ENCODE measurements at places on chromosomes 3 and 15.

GRCh38 chr15:101609742-101610610, 42.2 kb downstream of the TM2D3 start:
- DNase-seq = no peak

GRCh38 chr3:14480207-14481017, 59.7 kb downstream of the GRIP2 start:
- DNase-seq = peak; percentile 49

GRCh38 chr3:94693997-94694640, 631.3 kb downstream of the NSUN3 start:
- DNase-seq = no peak

GRCh38 chr15:32669896-32670611, 28.5 kb downstream of the SCG5 start:
- no peak for DNase-seq

DNA sequence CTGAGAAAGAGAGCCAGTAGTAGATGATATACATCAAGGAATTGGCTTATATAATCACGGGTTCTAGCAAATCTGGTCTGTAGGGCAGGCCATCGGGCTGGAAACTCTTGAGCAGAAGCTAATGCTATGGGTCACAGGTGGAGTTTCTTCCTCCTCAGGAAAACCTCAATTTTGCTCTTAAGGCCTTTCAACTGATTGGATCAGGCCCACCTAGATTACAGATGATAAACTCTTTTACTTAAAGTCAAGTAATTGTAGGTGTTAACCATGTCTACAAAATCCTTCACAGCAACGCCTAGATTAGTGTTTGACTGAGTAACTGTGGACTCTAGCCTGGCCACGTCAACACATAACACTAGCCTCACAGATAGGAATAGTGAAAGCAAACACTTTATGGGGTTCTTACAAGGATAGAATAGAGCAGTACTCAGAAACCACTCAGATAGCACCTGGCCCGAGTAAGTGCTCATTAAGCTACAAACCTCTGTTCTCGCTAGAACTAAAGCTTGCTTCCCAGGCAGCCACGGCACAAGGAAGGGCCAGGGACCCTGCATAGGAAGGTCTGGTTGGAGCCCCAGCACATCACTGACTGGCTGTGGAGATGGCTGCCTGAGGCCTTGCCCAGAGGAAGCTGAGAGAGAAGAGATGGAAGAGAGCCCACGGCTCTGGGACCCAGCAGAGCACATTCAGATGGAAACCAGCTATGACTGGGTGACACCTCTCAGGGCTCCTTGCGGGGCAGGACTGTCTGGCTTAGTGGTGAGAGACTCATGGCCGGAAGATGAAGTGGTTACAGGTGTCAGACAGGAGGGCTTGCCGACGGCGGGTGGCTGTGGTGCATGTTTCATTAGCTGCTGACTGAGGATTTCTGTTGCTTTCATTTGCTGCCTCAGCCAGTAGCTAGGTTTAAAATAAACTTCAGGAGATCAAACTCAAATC, 202.5 kb upstream of the TLE3 start:
- no peak for DNase-seq

DNA sequence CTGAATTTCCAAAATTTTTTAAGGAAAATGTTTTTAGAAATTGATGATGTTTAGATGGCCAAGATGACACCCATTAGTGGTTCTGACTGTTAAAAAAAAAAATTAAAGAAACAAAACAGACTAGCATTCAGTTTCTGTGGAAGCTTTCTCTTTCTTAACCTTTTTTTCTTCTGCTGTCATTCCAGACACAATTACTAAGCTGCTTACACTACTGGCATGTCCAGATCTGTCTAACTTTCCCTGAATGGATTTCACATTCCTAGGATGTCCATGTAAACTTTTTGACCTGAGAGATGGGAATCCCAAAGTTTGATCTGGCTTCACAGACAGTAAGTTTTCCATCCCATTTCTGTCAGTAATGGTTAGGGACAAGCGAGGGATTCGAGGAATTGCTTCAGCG, 10.3 kb upstream of the MTMR10 start:
- DNase-seq = no peak

DNA sequence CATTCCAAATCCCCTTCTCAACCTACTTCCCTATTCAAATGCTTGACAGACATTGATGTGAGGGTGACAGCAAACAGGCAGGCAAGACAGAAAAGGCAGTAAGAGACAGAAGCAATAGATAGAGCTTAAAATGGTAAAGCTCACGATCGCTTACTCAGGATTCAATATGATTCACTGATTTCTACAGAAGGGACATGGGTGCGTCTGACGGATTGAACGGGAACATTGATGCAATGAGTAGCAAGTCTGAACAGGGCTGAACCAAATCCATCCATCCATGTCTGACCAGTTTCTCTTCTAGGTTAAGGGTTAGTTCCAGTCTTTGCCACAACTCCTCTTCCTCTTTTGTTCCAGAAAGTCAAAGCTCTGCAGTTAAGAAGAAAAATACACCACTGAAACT, 35.1 kb downstream of the P2RY1 start:
- DNase-seq = no peak

GRCh38 chr15:95869920-95870319, 460.6 kb upstream of the NR2F2 start:
- no peak for DNase-seq

GRCh38 chr3:185559706-185560090, 7.3 kb upstream of the LIPH start:
- no peak for DNase-seq

DNA sequence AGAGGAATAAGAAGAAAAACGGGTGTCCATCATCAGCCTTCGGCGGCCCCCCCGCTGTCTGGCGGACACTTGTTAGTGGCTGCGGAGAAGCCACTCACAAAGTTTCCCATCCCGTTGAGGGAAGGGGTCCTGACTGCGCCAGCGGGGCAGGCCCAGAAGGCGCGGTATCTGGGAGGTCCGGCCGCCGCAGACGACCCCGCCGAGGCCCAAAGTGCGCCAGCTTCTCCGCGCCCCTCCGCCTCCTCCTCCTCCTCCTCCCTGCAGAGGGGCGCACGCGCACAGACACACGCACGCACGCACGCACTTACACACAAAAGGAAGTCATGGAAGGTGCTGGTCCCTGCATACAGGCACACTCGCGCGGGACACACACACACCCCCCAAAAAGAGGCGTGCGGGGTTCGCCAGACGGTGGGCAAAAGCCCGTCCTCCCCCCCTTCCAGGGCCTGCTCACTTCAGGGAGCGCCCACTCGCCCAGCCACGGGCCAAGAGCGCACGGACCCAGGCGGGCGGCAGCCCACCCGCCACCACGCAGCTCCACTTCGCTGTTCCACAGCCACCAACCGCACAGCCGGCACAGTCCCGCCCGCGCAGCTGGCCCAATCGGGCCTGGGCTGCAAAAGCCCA, 18.0 kb downstream of the ZNF148 start:
- no peak for DNase-seq

DNA sequence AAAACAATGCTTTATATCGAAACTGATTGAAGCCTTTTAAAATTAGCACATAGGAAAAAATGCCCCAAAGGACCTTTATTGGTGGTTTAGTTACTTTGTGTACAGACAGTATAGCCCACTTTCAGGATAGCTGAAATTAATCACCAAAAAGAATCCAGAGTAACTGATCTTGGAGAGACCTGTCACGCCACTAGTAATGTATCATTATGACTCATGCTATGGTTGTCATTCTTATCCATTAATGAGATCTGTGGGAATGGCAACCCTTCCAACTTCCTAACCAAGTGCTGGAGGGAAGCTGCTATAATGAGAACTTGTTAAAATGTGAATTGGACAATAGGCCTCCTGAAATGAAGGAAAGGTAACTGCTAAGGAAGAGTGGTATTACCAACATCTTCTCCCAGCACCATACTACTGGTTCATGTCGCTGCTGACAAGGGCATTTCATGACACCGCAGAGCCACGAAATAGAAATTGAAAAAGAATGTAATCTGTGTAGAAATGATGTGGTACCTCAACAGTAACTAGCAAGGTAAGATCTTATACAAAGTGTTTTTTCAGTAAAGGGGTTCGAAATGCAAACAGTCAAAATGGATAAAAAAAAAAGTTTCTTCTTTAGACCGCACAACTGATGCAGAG, 7.1 kb upstream of the EMC4 start:
- no peak for DNase-seq

GRCh38 chr15:33198541-33198940, 4.0 kb upstream of the FMN1 start:
- DNase-seq = no peak

DNA sequence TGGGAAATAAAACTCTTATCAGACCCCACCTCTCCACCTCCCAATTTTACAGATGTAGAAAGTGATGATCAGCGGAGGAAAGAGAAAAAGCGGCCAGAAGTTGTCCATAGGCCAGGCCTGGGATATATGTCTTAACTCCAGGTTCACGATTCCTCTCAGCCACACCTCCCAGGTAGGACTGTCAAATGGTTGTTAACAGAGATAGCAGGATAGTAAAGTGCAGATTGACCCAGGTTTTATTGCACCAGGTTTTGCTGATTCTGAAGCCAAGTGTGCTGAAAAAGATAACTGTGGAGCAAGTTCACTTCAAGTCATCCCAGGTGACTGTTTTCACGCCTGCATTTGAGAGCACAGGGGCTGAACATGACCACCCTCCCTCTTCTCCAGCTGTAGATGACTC, 36.1 kb downstream of the LSM3 start:
- no peak for DNase-seq

GRCh38 chr3:69226071-69226470, 103.7 kb upstream of the LMOD3 start:
- no peak for DNase-seq

DNA sequence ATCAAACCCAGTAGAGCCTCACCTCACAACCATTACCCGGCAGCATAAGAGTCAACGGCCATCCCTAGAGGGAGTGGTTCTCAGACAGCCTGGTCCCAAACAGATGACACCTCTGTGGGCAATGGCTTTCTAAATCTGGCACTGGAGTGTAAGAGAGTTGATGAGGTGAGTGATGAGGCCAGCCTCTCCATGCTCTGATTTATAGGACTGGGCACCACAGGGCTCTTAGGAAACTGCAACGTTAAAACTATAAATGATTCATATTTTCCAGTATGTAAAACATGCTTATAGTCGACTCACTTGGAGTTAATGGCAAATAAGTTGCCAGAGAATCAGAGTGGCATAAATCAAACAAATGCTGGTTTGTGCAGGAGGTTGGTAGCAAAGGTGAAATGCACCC, 187.7 kb downstream of the GREM1 start:
- no peak for DNase-seq

DNA sequence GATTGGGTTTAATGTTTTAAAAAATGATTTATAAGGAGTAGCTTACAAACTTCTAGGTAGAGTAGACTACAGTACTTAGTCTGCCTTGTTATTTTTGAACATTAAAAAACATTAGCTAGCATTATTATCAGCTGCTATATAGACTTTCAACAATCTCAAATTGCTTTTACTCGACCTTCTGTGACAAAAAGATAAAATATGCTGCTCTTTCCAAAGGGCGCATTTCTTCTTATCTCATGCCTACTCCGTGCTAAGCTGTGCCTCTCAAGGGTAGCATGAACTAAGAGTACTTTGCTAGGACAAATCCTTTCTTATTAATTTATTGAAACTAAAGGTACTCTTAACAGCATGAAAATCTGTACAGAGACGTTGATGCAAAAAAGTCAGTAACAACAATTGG, 71.3 kb downstream of the SPRED1 start:
- DNase-seq = no peak

GRCh38 chr3:170098753-170099152, 61.0 kb downstream of the GPR160 start:
- DNase-seq = no peak

DNA sequence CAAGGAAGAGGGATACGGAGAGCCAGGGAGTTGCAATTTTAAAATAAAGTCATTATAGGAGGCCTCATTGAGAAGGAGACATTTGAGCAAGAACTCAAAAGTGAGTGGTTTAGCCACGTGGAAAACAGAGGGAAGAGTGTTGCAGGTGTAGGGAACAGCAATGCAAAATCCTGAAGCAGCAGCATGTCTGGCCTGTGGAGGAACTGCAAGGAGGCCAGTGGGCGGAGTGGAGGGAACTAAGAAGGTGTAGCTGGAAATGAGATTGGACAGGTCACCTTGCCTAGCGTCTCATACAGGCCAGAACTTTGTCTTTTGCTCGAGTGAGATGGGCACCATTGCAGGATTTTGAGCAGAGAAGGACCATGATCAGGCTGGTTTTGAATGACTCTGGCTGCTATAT, 34.9 kb downstream of the SAXO2 start:
- DNase-seq = no peak

DNA sequence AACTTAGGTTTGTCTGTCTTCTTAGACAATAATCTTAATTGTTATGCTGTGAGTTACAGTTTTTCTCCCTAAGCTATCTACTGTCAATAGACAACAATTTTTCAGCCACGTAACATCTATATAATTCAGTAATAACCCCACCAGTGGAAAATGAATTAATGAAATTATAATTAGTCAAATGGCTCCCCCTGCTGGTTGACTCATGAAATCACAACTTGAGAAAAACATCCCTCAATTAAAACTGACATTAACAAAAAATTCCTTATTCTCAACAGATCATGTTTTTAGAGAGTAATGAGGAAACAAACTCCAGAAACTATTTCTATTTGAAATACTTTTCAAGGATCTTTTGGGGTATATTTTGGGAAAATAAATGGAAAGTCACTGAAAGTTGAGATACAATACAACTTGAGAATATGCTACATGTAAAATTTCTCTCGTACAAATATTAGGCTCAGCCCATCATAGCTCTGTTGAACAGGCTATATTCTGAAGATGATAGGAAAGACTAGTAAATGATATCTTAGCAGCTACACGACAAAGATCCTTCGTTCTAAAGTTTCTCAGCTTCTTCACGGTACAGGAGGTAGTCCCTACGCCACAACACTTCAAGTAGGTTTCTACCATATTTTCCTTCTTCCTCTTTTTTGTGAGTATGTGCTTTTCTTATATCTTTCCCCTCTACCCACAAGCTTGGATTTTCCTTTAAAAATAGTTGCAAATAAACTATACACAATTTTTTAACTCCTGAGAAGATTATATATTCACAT, 20.7 kb downstream of the PPP1R2 start:
- DNase-seq = no peak

- DNase-seq = no peak
These were observed 21.5 kb downstream of the AGTR1 start for GRCh38 chr3:148718982-148719862.

GRCh38 chr15:81520480-81520879, 146.5 kb upstream of the TMC3 start:
- DNase-seq = no peak

GRCh38 chr15:99282121-99282520, 30.8 kb downstream of the LRRC28 start:
- no peak for DNase-seq

GRCh38 chr3:4712109-4712508, 219.0 kb downstream of the ITPR1 start:
- peak; percentile 82 for DNase-seq

- no peak for DNase-seq
These were observed 146.2 kb upstream of the SEMA6D start for GRCh38 chr15:47570881-47571640.

DNA sequence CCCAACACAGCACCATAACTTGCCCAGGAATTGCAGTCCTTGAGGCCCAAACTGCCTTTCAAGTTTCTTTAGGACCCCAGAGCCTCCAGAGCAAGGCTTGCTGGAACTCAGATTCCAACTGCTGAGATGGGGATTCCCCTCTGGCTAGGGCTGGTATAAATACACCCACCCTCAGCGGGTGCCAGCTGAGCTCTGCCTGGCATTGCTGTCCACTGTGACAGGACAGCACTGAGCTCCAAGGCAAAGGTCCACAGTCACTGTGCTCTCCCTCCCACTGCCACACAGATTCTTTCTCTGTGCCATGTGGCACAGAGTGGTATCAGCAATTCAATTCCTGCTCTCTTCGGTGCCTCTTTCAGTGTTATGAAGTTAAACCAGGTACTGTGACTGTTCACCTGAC, 304.2 kb upstream of the LMCD1 start:
- DNase-seq = no peak
